RPMI7951 (cell line): ENCODE measurements at places on chromosomes 3 and 15. TPM values are rescaled to one million over a fixed set of nuclear protein-coding genes. Genes with fewer than 3 reads are reported as not detected.

The B3GNT5 gene
- total RNA-seq, result 4.8 and 6.2 TPM in 2 replicates

DNA sequence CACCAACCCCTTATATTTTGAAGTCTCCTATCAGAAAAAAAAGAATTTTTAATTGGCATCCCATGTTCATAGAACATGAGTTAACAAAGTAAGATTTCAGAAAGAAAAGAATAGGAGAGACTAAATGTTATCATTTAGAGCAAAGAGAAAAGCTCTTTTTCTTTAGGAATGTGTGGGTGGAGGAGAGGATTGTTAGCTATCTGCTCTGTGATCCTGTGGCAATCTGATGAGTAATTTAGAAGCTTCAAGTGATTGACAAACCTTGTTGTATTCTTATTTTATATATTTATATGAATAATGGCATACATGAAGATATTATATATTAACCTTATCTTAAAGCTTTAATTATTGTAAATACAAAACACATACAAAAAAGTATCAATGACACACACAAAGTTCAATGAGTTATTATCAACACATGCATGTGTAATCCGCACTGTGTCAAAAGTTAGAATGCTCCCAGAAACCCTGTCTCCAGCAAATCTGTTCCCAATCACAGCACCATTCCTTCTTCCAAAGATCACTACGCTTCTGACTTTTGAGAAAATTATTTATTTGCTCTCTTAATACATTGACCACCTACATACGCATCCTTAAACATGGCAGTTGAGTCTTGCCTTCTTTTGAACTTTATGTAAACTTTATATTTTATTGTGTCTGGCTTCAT is 907.4 kb downstream of the MCTP2 start:
- DNase-seq, result no peak

DNA sequence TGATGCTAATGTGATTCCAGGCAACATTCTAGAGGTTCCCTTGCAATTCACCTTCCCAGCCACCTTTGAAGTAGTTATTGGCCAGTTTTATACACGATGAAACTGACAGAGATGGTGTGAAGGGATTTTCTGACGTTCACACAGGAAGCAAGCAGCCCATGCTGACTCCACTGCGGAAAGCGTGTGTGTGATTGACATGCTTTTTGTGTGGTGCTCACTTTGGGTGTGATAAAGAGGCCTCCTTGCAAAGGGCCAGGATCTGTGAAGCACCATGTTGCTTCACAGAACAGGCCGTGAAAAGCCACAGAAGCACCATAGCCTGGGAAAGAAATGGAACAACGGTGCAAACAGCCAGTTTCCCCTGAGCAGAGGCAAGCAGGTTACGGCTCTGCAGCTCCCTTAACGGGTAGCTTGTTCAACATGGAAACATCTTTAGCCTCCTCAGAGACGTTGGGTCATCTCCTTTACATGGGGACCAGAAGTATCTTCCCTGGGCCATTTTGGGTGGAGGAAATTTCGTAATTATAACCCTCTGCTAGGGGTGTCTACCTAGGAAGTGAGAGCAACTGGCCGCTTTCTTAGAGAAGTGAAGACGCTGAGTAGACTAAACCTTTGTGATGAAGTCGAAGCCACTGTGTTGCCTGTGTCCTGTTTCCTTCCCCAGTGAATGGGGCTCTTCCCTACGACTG is 108.5 kb downstream of the APBA2 start:
- no peak for DNase-seq

DNA sequence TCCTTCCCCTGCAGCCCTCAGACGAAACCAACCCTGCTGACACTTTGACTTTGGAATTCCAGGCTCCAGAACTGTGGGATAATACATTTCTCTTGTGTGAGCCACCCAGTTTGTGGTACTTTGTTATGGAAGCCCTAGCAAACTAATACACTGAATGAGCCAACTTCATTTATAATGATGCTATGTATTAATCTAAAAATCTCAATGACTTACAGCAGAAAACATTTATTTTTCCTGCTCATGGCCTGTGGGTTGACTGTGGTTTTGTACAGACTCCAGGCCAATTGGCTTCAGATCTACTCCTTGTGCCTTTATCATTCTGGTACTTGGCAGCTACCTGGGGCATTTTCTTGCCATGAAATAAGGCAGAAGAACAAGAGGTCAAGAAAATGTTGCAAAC is 152.4 kb downstream of the EBLN2 start:
- DNase-seq, result no peak

DNA sequence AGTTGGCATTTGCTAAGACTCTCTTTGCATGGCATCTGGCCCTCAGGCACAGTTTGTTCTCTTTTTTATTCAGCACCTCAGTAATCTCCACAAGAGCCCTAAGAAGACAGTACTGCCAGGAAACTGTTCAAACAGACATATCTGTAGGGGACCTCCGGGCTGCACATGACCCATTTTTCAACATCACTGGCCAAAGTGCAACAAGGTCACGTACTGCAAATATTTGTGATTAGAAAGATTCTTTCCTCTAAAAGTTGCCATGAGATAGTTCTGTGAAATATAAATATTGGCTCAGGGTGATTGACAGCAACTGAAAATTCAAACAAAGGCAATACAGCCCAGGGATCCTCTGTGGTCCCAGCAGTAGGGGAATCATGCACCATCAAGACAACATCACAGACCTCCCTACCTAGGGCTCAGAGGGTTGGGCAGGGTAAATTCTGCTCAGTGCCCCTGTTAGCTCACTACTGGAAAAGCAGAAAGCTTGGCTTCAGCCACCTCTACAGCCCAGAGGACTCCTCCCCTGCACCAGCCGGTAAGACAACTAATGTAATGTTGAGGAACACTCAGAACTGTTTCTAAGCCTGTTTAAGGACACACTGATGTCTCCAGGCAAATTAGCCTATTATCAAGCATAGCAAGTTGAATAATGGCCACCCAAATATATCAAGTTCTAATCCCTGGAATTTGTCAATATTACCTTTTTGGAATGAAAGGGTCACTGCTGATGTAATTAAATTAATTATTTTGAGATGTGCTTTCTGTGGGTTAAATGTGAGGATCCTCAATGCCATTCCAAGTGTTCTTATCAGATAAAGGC is 117.4 kb upstream of the LPP start:
- DNase-seq, result no peak

DNA sequence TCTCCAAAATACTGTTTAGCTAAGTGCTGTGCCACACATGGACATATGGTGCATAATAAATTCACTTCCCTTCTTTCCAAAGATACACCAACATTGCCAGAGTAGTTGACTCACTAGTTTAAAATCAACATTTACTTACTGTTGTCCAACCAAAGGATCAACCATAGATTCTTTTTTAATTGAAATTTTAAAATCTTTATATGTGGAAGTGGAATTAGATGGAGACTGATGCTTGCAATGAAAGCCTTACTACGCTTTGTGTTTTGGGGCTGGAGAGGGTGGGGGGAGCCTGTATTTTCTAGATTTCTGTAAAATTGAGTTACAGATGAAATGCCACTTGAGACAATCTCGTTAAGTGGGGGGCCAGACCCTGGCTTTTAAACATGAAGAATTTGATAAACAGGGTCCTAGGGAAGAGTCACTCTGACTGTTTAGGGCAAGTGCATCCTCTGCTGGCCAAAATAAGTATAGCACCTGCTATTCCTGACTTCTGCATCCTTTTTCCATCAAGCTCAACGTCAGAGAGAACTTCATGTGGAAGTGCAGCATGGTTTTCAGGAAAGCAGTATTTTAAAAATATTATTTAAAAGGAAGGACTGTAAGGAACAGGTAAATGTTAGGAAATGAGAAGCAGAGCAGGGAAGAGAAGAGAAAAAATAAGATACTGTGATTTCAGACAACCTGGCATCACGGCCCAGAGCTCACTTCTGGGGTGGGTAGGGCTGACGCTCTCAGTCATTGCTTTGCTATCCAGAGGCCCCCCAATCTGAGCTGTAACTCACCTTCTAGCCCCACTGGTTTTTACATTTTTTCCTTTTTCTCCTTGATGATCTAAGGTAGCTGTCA is 76.7 kb downstream of the BOC start:
- peak; percentile 65 for DNase-seq

The SNAP23 gene
- 101 and 108 TPM in 2 replicates for total RNA-seq

DNA sequence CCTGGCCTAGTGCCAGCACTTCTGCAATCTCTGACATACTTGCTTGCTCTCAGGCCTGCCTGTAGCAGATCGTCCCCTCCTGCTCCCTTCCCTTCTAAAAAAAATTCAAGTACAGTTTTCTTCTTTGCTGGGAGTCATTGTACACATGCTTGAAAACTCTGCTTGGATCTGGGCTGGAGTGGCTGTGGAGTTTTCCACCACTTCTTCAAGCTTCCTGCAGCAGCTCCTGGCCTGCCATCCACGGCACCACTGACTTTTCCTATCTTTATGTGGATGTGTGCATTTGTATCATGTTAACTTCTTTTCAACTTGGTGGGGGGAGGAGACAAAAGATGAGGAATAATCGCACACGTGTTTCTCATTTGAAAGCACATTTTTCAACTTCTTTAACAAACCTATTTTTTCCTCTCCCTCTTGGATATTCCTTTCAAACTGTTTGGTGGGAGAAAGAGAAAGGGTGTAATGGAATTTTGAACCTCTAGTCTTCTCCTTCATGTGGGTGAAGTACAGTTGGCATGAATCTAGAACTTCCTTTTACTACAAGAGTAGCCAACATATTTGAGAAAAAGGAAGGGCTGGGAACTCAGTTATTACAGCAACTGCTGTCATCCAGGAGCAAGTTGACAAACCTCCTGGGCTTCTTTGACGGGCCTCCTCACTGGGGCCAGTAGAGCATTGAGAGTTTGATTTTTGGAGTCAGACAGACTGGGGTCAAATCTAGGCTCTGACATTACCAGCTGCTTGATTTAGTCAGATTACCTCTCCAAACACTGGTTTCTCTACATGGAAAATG is 61.2 kb upstream of the LRTM1 start:
- peak; percentile 70 for DNase-seq

GRCh38 chr3:77468626-77469020 is 428.7 kb downstream of the ROBO2 start:
- DNase-seq, result no peak

The DNASE1L3 gene
- not detected in 2 replicates for total RNA-seq

DNA sequence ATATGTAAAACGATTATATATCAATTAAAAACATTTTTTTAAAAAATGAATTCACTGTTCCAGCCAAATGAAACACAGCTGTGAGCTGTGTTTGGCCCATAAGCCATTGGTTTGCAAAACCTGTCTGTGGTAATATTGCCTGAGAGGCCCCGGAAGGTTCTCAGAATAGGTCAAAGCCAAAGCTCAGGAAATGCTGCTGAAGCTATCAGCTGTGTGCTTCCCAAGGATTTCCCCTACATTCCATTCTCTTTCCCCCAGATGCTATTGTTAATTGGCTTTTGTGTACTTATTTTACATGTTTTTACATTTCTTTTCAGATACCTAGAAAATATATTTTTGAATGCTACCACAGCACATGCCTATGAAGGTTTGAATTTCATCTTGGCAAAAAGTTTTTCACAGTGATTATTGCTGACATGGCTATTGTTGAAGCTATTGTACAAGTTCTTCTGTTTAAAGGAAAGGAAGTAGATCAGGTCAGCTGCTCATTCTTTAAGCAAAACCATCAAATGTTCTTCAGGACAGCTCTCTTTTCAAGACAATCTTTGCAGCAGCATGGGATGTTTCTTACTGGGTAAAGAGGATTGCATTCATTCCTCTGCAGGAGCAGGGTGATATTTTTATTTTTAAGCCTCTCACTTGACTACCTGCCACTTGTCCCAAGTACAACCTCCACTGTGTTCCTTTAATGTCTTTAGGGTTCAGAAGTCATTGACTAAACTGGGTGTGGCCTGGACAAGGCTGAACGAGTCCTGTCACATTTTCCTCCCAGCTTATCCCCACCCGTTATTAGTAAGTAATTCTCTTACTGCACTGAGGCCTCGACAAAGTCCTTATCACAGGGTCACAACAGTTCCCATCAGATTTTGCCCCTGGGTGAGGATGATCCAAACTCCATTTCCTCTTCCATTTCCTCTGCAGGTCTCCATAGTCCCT is 26.3 kb upstream of the BNC1 start:
- DNase-seq, result peak; percentile 71

- DNase-seq, result peak; percentile 31
These were observed 107.1 kb downstream of the DGKG start for GRCh38 chr3:186254676-186255650.

DNA sequence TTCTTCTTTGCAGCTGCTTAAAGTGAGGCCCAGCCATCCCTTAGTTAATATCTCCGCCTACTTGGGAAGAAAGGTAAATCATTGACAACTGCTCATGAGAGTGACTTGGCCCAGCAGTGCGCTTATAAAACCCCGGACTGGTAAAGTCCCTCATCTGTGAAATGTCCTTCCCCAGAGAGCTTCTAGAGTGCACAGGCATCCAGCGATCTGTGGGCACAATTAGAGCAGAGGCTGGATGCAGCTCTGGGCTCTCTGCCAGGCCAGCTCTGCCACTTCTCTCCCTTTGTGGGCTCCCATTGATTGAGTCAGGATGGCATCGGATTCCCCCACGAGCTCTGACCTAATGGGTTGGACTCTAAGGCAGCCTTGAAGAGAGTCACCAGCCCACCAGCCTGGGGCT is 219.0 kb upstream of the LINGO1 start:
- peak; percentile 17 for DNase-seq

- peak; percentile 62 for DNase-seq
These were observed 20.1 kb downstream of the KBTBD8 start for GRCh38 chr3:67018105-67018788.

GRCh38 chr3:30655187-30655812 is 48.9 kb downstream of the TGFBR2 start:
- peak; percentile 91 for DNase-seq

The PTX3 gene
- total RNA-seq, result 12.7 and 13.5 TPM in 2 replicates

The TMEM62 gene
- 15.8 and 16.1 TPM in 2 replicates for total RNA-seq

The SPATA12 gene
- 0.39 TPM in 1 of 2 replicates, not detected in the other for total RNA-seq

- no peak for DNase-seq
These were observed 127.4 kb downstream of the B3GALNT1 start for GRCh38 chr3:160977773-160978172.

DNA sequence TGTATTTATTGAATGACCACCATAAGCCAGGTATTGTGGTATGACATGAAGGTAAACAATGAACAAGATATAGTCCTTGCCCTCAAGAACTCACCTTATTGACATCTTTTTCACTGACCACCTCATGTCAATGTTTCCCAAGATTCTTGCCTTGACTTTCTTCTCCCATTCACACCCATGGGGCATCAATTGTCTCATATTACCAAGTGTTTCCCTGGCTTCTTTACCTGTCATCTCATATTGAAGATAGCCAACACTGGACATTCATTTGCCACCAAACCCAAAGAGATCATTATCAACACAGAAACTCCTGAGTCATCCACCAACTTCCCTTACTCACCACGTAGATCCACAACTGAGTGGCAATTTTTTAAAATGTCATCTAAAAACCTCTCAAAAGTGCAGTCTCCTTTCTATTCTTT is 2.2 kb downstream of the EFHB start:
- peak; percentile 47 for DNase-seq

The ABTB1 gene
- 2.5 and 5.1 TPM in 2 replicates for total RNA-seq
